ENCODE measurements at places on chromosomes 5 and 9.

DNA sequence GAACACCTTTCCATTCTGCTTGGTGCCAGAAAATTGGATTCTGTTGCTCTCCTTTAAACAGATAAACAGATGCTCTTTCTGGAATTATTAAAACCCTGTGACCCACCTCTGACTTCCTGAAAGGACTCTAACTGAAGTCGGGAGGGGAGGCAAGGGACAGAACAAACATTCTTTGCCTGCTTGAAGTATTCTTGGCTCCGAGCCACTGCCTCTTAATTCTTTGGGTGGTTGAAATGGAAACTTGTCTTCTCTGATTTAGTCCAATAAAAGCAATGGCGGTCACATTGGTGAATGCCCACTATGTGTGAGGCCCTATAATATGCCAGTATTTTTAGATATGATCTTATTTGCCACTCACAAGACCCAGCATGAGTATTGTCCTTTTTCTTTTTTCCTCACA lies 236.8 kb downstream of the SLIT3 start:
- DNase-seq, result no peak

- no peak for DNase-seq
These were observed 134.8 kb upstream of the BOD1 start for GRCh38 chr5:173751266-173751600.

DNA sequence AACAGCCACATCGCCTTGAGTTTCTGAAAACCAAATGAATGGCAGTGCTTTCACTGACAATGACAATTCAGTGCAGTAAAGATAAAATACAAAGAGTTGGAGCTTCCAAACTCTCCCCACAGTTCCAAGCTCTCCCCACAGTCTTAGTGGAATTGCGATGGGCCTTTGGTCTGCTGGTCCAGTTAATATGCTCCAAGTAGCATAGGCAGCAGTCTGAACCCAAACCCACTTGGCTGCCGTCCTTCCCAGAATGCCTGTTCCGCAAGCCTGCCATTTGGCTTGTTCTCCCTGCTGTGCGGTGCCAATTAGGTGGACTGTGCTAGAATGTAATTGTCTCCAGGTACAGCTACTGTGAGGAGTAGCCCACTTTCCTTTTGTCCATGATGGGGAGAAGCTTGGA lies 250.1 kb downstream of the GOLPH3 start:
- DNase-seq, result no peak

DNA sequence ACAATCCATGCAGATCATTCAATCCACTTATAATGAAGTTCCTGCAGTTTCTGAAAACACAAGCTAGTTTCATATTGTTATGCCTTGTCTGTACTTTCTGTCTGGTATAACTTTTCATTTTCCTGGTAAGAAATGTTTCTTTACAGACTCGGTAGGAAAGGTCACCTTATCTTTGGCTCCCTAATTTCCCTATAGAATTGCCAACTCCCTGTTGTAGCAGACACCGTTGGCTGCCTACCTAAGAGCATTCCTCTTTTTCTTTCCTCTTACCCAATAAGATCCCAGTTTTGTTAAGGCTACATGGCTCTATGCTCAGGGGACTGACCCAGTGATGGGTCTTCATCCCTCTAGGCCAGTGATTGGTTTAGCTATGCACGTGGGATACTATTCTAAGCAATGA lies 6.2 kb upstream of the ARHGEF37 start:
- no peak for DNase-seq

DNA sequence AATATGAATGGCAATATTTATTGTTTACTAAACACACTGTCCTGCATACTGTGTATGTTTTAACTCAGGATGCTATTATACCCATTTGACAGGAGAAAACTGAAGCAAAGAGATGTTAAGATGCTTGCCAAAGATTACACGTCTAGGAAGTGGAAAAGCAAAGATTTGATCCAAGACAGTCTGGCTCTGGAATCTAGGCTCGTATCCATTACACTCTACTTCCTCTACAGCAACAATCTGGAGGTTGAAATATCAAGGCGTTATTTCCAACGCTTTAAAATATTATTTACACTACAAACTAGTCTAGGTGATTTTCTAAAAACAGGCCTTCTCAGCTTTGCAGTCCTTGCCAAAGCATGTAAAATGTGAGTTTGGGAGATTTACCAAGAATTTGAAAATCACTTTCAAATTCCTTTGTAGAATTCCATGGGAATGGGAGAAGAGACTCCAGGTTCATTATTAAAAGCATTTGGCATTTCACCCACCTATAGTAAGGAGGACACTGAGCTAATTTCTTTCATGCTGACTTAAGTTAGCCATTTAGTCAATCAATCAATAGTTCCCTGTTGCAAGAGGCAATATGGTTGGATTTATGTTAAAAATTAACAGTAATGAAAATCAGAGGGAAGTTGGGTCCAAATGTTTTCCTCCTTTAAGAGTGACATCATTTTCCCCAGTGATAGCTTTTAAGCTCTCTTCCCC lies 356.3 kb upstream of the SMARCA2 start:
- DNase-seq, result no peak

DNA sequence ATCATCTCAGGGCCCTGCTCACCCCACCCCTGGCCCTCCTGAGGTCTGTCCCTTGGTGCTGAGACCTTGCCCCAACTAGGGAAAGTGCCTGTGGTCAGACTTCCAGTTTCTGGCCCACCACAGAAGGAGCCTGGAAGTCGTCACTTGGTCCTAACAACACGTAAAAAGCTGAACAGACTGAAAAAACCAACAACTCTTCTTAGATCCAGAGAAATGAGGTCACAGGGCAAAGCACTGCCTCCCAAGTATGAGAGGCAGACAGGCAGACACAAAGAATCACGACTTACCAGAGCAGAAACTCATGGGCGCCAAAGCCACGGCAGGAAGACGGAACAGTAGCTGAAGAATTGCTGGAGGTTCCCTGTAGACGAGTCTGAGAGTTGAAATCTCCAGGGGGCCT lies 38.5 kb downstream of the OR2V1 start:
- DNase-seq, result no peak

DNA sequence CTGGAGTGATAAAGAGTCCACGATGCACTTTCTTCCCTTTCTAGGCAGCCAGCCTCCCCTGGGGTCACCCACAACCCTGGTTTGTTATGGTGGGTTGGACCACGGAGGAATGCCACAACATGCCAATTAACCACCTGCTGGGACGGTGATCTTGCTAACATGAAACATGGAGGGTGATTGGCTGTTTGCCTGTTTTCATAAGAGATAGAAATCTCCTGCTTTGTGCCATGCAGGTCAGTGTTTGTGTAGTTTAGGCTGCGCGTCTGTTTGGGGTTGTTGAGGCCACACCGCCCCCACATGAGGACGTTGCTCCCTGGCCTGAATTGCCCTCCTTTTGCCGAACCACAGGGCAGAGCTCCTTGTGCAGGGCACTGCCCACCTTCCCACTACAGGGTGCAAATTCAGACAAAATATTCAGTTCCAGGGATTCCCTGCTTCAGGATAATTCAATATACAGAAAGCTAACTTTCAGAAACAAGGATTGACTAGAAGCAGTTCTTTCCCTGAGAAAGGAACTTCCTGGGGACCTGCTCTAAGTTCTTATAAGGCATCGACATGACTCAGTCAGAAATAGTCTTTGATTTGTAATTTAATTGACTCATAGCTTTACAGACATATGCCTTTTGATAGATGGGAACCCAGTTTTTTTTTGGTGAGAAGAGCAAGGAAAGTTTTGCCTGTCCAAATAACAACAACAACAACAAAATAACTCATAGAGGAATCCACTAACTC lies 427.6 kb downstream of the GADD45G start:
- no peak for DNase-seq

DNA sequence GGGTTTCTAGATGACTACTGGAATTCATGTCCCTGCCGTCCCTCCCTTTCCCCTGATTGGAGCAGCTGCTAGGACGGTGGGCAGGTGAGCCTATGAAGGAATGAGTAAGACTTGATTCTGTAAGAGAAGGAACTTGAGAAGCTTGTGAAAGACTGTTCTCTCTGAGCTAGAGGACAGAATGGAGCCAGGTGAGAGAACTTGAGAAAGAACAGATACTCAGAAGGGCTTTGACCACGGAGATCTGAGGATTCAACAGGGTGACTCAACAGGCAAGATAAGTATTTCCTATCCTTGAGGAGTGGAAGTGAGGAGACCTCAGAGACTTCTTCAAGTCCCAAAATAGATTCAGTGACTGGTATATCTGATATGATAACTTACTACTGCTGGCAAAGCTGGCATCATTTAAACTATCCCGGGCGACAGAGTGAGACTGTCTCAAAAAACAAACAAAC lies 41.9 kb downstream of the HSDL2 start:
- DNase-seq, result no peak

- no peak for DNase-seq
These were observed 50.1 kb upstream of the PWWP2A start for GRCh38 chr5:160169326-160169725.

Measured in NCI-H2029 treated with DMSO at 0.1 percent for 48 hours (cell line).